NCI-H460 (cell line): ENCODE measurements at places on chromosomes 12 and 14. TPM values are rescaled to one million over a fixed set of nuclear protein-coding genes. Genes with fewer than 3 reads are reported as not detected.

GRCh38 chr14:50039734-50040400, 76.5 kb downstream of the VCPKMT start:
- DNase-seq: no peak

DNA sequence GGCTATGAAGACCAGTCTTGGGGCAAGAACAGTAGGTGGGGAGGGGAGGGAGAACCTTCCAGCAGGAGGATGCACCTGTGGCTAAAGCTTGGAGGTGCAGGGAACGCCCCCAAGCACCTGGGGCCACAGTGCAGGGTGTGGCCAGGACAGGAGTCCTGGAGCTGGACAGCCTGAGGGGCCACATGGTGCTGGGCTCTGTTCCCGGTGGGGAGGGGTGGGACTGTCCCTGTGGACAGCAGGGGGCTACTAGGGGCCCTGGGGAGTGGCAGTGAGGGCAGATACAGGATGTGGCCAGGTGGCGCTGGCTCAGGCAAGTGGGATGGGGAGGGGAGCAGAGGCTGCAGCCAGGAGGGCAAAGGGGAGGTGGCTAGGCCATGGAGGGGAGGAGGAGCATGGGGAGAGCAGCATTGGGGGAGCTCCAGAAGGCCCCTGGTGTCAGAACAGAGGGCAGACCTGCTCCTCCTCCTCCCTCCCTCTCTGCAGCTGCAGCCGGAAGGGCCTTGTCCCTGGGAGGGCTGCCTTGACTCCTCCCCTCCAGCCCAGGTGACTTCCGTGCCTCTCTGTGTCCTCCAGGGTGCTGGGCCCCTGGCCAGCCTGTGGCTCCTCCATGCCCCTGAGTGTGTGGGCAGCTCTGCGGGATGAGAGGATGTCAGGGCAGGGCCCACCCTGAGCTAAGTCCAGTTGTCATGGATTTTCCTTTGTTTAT, 68.4 kb upstream of the DLK1 start:
- DNase-seq: no peak

DNA sequence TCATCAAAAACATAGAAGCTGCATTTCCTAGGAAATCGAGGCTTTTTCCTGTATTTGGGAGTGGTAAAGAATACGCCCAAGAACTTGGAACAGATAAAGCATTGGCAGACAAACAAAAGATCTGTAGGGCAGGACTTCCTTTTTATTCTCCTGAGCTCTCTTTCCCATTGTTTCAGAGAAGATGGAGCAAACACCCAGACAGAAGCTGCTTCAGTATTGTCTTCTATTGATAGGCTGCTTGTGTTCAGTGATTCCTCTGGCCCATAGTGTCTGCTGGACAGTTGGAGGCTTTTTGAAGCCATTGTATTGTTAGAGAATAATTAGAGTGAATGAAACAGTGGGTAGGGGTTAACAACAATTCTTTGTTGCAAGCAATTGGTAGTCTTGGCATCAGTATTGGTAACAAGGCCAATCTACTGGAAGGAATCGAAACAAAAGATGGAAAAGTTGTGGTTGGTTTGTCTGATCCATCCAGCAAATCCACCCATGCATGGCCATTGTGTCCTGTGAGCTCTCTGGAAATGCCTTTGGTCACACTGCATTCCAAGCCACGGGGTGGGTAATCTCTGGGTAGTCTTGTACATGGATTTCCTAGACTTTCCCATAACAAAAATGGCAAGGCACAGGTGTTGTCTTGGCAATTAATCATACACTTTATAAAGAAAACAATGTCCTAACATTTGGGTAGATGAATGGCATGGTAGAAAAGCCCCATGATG, 424.8 kb downstream of the RAD51B start:
- no peak for DNase-seq

DNA sequence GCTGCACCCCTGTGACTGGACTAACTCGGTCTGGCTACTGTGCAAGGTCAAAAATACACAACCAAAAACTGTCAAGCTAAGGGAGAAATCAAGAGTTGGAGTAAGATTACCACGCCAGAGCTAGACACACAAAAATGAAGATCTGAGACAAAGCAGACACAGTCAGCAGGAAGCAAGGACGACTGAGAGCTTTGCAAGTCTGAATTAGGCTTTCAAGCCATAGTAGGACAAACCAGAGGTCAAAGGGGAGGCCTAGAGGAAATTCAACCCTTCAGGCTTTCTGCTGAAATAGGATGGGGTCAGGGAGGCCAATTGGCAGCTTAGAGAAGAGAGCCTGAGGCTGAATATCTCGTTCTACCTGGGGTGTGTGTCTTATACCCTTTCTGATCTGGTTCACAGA, 117.3 kb downstream of the LLPH start:
- no peak for DNase-seq

GRCh38 chr12:126719912-126720705, 1546.9 kb upstream of the TMEM132C start:
- DNase-seq: no peak

DNA sequence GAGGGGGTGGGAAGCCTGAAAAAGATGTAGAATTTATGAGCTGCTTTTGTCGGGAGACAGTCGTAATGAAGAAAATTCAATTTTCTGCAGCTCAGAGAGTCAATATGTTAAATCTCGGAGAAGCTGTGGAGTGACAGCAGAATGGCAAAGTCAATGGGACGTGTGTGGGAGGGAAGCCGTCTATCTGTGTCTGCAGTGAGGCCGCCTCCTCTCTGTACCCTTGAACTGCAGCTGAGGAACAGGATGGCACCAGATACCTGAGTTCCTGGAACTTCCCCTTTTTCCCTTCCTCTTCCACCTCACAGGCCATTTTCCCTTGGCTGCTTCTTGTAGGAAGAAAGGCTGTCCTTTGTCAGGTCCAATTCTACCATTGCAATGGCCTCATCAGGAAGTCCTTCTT, 9.3 kb upstream of the CALCOCO1 start:
- DNase-seq: no peak

Gene RHNO1
- total RNA-seq: 39.5 and 41.2 TPM in 2 replicates

Gene DUSP6
- 172 and 186 TPM in 2 replicates for total RNA-seq

DNA sequence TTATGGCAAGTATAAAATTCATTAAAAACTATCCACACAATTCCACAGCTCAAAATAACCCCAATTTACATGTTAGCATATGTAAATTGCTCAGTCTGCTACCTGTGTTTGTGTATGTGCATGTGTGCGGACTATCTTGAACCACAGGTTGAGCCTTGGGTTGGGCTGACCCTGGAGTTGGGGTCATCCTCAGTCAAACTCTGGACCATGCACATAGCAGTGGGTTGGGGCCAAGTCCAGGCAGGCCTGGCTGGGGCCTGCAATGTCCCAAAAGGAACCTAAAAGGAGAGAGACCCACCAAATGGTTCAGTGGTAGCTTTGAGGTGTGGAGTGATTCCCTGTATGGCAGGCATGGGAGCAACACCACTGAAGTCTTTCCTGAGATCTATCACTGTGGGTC, 156.1 kb downstream of the FOXN3 start:
- DNase-seq: no peak

GRCh38 chr12:24470050-24470449, 478.9 kb downstream of the BCAT1 start:
- DNase-seq: no peak

Gene TCTN1
- 38.8 and 42.6 TPM in 2 replicates for total RNA-seq

DNA sequence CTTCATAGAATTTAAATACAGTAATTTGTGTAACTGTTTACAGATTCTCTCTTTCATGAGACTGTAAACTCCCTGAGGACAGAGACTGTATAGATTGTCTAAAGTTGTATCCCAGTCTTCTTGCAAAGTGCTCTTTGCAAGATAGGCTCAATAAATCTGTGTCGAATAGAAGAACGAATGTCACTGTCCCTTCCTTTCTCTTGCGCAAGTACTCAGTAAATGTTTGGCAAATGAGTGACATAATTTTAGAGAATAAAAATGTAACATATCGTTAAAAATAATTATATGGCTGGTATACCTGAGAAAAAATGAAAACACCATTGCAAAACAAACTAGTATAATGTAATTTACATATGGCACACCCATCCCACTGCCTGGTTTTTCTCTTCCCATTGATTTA, 1.9 kb upstream of the RALGAPA1 start:
- no peak for DNase-seq

GRCh38 chr12:873954-874353, 75.5 kb downstream of the RAD52 start:
- DNase-seq: no peak

DNA sequence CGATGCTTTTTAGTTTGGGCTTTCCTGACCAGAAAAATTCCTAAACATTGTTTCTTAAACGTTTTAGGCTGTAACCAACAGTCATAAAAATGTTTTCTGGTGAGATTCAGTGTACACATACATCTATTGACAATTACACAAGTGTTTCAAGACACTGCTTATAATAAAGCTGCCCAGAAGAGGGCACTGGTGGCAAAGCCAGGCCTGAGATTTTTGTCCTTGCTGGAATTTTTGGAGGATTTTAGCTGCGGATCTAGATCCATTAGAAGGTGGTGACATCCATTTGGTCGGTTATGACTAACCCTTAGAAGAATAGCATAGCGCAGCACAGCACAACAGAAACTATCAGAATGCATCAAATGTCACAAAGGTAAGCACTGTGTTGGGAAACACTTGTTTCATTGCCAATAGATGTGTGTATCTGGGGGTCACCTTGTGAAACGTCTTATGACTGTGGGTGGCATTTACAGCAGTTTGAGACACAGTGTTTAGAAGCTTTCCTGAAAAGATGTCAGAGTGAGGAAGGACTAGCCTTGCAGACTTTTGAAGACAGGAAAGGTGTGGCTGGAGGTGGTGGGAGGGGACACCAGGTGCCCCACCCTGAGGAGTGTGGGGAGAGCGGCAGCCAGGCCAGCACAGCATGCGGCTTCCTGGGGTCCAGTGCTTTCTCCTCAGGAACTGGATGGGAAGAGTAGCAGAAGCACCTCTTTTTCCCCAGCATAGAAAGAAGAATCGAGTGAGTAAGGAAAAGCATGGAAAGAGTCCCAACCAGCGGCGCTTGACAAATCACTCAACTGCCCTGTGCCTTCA, 54.7 kb upstream of the FKBP4 start:
- DNase-seq: peak; percentile 12

Gene A2ML1
- not detected in 2 replicates for total RNA-seq

DNA sequence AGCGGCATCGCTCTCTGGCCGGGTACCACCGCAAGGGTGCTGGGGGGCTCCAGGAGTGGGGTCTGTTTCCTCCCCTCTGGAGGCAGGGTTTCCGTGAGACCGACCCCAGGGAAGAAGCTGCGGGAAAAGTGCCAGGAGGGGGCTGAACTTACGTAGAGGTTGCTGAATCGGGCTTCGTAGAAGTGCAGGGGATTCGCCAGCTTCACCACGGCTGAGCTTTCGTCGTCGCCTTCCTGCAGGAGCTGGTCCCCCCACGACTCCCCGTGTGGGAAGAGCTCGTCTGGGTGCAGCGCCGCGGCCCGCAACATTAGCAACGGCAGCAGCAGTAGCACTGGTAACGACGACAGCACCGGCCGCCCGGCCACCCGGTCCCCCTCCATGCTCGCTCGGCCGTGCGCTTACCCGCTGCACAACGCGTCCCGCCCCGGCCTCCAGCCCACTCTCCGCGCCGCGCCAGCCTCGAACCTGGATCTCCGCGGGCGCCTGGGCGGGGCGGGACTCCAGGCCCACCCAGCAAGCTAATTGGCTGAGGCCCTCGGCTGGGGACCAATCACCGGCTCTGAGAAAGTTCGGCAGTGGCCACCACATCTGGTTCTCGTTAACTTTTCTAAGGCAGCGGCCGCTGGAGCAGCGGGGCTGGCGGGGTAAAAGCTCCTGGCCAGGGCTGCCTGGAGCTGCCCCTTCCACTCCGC, at the start of gene NID2:
Gene NID2 (minus strand): TSS at position 445 of the 692 bp plus-strand sequence. CDS start 65 bp downstream, at position 380.
- peak; percentile 80 for DNase-seq

- DNase-seq: no peak
Measured at GRCh38 chr12:7203109-7203508, 13.6 kb downstream of the PEX5 start.

Gene JPH4
- not detected in 2 replicates for total RNA-seq

Gene LHX5
- 0.22 and 0.40 TPM in 2 replicates for total RNA-seq

Gene KRT3
- not detected in 2 replicates for total RNA-seq

- DNase-seq: no peak
Measured at GRCh38 chr12:108826101-108826806, 31.1 kb downstream of the SSH1 start.

- DNase-seq: no peak
Measured at GRCh38 chr14:92121207-92121669, 268 bp downstream of the NDUFB1 start.

Gene TAS2R8
- not detected in 2 replicates for total RNA-seq

DNA sequence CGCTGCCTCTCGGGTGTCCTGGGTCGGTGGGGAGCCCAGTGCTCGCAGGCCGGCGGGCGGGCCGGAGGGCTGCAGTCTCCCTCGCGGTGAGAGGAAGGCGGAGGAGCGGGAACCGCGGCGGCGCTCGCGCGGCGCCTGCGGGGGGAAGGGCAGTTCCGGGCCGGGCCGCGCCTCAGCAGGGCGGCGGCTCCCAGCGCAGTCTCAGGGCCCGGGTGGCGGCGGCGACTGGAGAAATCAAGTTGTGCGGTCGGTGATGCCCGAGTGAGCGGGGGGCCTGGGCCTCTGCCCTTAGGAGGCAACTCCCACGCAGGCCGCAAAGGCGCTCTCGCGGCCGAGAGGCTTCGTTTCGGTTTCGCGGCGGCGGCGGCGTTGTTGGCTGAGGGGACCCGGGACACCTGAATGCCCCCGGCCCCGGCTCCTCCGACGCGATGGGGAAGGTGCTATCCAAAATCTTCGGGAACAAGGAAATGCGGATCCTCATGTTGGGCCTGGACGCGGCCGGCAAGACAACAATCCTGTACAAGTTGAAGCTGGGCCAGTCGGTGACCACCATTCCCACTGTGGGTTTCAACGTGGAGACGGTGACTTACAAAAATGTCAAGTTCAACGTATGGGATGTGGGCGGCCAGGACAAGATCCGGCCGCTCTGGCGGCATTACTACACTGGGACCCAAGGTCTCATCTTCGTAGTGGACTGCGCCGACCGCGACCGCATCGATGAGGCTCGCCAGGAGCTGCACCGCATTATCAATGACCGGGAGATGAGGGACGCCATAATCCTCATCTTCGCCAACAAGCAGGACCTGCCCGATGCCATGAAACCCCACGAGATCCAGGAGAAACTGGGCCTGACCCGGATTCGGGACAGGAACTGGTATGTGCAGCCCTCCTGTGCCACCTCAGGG, 679 bp downstream of the ARF6 start:
- peak; percentile 15 for DNase-seq

Gene TMEM132C
- total RNA-seq: not detected in 2 replicates

GRCh38 chr12:52598966-52599365, 2.3 kb downstream of the KRT72 start:
- DNase-seq: no peak

- DNase-seq: no peak
Measured at GRCh38 chr14:32661216-32661615, 277.5 kb upstream of the NPAS3 start.

Gene FAM90A1
- not detected in 2 replicates for total RNA-seq

- DNase-seq: no peak
Measured at GRCh38 chr12:130804216-130804615, 34.8 kb downstream of the STX2 start.

GRCh38 chr12:75877763-75878621, 153.6 kb downstream of the PHLDA1 start:
- DNase-seq: no peak

GRCh38 chr12:72295101-72295500, 22.9 kb downstream of the TRHDE start:
- no peak for DNase-seq

DNA sequence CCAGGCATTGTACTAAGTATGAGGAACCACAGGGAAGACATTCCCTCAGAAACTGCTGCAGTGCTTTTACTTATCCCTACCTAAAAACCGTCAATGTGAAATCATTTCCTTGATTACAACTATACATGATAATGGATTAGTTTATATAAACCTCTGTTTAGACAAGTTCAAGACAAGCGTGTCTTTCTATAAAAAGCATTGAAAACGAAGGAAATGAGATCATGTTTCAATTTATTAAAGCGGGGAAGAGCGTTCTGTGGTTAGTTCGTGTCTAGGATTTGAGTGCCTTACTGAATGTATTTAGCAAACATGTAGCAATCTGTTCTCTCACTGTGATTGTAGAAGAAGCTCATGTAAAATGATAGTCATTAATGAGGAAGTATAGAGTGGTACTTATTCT, 37.5 kb downstream of the GALC start:
- DNase-seq: no peak
